ENCODE measurements at places on chromosomes 16 and 17.

DNA sequence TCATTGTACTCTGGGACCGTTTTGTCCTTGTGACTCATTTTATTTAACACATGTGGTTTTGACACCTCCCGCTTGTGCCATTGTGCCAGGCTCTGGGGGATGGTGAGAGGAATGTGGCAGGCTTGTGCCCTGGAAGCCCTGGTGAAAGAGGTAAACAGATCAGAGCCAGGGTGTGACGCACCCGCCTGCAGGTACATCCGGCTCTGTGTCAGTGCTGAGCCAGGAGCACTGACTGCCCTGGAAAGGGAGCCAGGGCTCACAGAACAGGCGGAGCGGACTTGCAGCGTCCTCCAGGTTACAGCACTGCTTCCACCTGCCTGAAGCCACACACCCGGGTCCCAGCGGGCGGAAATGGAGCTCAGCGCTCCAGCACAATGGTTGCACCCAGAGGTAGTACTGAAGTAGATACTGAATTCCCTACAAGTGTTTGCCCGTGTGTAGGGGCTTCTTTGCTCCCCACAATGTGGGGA is 30.6 kb downstream of the CDRT15 start:
- DNase-seq: no peak

GRCh38 chr17:62687997-62688396 is 60.5 kb downstream of the MRC2 start:
- DNase-seq: no peak

- DNase-seq: peak; percentile 19
Measured at GRCh38 chr16:22141767-22142166, 20.5 kb upstream of the SDR42E2 start.

DNA sequence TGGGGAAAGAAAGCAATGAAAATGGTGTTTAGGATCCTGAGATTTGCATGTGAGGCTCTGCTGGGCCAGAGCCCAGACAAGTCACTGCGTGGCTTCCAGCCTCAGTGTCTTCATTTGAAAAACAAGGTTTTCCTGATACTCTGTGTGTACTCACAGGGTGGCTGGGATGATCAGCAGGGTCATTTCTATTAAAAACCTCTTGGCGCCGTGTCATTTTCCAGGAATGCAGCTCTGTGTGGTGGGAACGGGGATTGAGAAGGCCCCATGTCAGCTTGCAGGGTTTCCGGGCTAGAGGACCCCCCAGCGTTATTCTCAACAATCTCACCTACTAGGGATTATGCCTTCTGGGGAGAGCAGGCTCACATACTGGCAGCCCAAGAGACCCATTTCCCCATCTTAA is 73.5 kb downstream of the FOXL1 start:
- no peak for DNase-seq

- peak; percentile 41 for DNase-seq
Measured at GRCh38 chr17:948284-948852, 31.2 kb downstream of the NXN start.

DNA sequence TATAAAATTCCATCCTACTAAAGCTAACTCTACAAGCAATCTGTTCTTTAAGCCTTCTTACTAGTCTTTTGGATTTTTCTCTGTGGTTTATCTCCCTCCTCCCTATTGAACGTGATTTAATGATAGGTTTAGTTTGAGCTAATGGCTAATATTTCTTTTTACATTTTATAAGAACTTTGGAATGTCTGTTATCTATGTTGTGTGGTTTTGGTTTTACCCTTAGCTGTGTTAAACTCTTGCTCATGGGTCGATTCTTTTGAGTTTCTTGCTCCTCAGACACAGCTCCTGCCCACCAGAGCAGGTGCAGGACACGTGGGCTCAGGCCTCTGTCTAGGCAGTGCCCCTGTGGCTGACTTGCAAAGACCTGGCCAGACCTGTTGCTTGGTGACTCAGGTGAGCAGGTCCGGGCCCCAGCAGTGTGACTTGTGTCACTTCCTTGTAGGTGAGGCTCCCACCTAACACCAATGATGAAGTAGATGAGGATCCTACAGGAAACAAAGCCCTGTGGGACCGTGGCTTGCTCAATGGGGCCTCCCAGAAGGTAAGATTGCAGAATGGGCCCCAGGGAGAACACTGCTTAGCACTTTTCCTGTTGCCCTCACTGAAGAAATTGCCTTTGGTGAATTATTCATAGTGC is 45.1 kb downstream of the SF3B3 start:
- DNase-seq: no peak

DNA sequence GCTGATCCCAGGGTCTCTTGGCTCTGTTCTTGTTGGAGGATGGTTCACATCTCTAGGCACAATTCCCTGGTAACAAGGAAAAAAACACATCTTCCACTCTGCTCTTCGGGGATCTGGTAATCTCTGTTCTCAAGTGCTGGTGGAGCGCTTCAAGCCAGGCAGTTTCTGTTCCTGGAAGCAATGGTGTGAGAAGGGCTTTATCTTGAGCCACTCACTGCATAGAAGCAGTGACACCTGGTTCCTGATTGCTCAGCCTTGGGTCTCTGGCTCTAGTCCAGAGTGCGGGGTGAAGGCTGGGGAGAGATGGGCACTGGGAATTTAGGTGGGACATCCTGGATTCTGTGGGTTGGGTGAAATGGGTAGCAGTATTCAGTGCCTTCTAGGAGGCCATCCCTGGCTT is 14.1 kb downstream of the AKAP1 start:
- no peak for DNase-seq

GRCh38 chr16:48188449-48189102 is 32.8 kb upstream of the ABCC12 start:
- no peak for DNase-seq

- no peak for DNase-seq
Measured at GRCh38 chr17:64073771-64074703, 53.6 kb upstream of the ICAM2 start.

DNA sequence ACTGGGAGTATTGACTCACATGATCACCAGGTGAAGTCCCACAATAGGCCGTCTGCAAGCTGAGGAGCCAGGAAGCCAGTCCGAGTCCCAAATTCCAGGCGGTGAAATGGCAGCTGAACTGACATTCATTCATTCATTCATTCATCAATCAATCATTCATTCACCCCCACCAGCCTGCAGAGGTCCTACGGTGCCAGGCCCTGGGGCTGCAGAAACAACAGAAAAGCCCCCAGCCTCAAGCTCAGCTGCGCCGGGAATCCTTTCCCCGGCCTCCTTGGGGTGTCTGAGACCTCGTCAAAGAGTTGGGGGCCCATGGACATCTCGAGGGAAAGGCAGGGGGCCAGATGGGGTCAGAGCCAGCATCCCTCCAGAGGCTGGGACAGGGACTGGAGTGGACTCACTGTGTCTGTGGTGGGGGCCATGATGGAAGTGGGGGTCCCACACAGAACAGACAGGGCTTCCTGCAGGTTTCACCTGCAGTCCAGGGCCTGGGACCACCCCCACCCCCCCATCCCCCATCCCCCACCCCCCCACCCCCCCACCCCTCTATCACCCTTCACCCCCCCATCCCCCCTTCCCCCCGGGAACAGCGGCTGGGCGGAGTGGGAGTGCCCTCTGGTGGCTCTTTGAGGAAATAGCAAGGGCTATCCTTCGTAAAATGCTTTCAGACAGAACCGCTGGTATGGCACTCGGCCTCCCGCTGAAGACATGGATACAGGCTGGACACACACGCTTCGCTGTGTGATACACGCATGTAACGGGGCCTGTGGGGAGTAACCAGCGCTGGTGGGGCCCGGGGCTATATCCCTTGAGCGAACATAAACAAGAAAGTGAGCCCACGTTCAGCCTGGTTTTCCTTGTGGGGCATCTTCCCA is 8.5 kb upstream of the ZC3H18 start:
- peak; percentile 65 for DNase-seq

GRCh38 chr16:47247690-47248089 is 103.9 kb upstream of the NETO2 start:
- DNase-seq: no peak

- no peak for DNase-seq
Measured at GRCh38 chr16:20041924-20042596, 31.6 kb downstream of the GPR139 start.

- DNase-seq: no peak
Measured at GRCh38 chr16:50696126-50696525, 2.7 kb downstream of the NOD2 start.

- DNase-seq: no peak
Measured at GRCh38 chr17:55273579-55274354, 9.0 kb downstream of the HLF start.

DNA sequence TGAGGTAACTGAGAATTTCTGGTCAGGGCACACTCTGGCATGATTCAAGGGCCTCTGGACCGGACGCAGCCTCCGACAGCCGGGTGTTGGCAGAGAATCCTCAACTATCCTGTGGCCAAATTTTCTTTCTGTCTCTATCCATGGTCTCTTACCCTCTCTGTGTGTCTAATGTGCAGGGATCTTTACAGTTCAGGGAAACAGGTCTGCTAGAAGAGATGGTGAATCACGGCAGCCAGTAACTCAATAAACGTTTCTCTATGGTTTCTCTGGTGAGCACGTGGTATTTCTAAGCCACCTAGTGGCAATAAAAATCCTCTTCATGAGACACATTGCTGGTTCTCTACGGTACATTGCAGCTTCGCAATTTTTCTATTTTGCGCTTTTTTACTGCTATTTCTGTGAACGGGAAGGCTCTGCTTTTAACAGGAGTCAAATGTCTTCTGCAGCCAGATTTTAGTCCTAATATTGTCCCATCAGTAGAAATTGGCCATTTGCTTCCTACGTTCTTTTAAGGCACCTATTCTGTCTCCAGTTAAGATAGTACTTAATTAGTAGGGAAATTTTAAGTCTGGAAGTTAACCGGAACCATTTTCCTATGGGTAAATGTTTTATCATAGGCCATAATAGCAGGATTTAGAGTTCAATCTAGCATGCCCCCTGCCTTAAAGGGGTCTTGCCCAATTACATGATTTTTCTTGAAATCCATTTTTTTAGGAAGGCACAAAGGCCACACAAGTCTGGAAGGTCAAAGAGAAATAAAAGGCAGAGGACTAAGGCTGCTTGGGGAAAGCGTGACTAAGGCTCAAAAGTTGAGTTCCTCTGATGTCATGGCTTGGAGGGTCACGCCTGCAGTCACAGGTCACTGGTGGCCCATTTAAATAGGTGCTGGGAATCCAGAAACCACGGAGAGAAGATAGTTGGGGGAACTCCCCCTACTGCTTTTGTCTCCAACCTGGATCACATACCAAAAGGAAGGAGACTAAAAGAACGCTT is 31.5 kb downstream of the QPRT start:
- peak; percentile 82 for DNase-seq

DNA sequence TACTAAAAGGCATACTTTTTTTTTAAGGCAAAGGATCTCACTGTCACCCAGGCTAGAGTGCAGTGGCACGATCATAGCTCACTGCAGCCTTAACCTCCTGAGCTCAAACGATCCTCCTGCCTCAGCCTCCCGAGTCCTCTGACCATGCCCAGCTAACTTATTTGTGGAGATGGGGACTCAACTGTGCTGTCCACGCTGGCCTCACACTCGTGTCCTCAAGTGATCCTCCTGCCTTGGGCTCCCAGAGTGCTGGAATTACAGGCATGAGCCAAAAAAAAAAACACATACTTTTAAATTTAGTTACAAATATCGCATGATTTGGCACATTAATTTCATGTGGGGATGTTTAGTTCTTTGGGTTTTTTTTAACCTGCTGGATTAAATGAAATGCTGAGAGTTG is 207.7 kb upstream of the CHMP6 start:
- DNase-seq: no peak

- DNase-seq: no peak
Measured at GRCh38 chr17:34318474-34318873, 761 bp upstream of the CCL8 start.

GRCh38 chr16:80695020-80695419 is 109.4 kb downstream of the CDYL2 start:
- DNase-seq: no peak

GRCh38 chr16:90047714-90048346 is 28.6 kb upstream of the DBNDD1 start:
- no peak for DNase-seq

DNA sequence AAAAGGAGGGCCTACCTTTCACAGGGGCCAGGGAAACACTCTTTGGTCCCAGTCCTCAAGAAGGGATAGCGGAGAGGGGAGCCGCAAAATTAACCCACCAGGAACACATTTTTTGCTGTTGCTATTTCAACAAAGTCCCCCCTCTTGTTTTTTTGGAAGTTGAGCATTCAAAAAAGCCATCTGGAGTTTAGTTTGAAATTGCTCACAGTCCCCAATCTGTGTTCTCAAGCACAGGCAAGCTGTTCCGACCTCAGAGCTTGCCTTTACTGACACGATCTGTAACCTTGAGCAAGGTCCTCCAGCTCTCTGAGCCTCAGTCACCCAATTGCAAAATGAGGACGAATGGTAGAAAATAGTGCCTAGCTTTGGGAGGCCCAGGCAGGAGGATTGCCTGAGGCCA is 131.1 kb downstream of the ZNF423 start:
- no peak for DNase-seq

GRCh38 chr16:9415545-9415944 is 324.1 kb downstream of the HAPSTR1 start:
- DNase-seq: no peak

DNA sequence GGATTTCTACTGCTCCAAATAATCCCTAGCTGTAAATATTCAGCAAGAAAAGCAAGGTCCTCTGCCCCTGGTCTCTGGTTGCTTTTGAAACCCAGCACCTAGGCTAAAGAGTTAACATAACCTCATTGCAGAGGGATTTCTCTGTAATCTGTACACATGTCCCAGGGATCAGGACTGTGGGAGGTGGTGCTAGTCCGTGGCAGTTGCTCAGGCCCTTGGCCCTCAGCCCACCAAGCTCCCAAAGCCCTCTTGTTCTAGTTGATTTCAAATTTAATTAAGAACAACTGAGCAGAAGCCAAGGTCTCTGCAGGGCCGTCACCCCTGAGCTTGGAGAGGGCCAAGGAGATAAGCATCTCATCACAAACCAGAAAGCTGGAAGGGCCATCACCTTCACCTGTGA is 181.1 kb downstream of the SOX9 start:
- DNase-seq: no peak

GRCh38 chr16:57906382-57907316 is 64.3 kb downstream of the CNGB1 start:
- DNase-seq: no peak

DNA sequence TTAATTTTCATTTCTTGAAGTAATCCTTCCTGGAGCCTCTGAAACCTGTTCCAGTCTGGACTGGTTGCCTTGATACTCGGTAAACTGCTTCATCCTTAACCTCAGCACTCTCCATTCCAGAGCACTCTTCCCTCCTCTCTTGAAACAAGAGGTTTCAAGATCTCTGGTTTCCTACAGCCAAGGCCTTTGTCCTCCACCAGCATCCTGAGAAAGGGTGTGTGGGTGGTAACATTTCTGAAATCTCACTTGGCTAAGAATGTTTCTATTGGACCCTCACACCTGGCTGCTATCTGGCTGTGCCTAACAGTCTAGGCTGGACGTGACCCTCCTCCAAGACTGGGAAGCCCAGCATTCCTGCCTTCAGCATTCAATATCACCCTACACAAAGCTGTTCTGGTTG is 99.7 kb downstream of the CYTH1 start:
- no peak for DNase-seq

Measured in mesenchymal stem cell (in vitro differentiated cells and primary cell).